Left cardiac atrium (tissue), 4 donors: ENCODE measurements at places on chromosomes 3 and 15. TPM values are rescaled to one million over a fixed set of nuclear protein-coding genes. Genes with fewer than 3 reads are reported as not detected.

DNA sequence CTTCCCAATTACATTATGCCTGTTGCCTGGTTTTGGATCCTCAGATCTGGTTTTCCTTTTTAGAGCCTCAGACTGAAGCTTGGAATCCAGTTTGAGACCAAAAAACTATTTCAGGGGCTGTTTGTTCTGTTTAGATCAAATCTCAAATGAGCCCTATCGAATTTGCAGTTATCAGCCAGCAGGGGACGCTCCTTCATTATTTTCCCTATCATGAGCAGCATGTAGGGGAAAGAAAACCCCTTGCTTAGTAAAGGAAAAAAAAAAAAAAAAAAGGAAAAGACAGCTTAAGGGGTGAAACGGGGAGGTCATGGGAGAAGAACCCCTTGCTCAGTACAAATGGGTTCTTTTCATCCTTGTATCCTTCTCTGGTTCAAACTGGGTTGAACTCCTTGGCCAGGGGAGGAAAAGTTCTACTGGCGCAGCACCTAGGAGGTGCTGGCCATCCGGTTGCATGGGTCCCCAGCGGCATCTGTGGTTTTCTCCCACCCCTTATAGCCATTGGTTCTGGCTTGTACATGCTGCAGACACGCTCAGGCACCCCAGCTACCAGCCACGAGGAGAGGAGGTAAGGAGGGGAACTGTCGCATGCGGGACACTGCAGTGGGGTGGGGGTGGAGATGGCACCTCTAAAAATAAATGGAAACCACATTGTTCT lies 1375.1 kb upstream of the ALCAM start:
- no peak for DNase-seq

- DNase-seq: no peak
Observed at GRCh38 chr15:19974998-19975397, 566.6 kb downstream of the GOLGA6L6 start.

DNA sequence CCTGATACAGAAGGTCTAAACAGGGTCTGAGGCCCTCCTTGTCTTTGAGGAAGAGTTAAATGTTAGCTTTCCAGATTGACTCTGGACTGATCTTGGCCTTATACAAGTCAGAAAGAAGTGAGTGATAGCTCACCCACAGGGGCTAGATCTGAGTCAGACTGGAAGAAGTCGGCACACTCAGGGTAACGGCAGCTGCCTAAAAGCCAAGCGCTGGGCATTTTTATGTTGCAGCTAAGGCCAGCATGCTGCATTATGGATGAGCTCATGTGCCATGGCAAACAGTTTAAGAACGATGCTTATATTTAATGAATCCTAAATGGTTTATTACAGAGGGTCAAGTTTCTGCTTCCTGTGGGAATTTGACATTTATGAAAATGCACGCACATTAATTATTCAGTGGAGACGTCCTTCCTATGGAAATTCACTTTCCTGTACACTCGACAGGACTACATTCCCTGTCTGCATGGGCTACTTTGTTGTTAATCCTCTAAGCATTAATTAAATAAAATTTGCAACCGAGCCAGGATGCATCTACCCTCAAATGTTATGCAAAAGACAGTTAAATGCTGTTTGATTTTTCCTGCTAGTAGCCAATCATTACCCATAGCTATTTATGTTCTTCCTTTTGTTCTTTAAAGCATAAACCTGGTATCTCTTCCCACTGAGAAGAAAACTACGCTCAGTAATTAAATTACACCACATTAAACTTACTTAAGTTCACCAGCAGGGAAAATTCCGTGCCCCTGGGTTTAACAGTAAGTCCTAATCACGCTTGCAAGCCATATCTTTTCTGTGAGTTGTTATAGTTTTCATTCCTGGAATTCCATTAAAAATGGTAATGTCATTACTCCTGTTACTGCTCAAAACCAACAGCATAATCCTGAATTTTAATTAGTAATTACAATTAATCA lies 762.7 kb upstream of the CFAP20DC start:
- DNase-seq: no peak

GRCh38 chr3:127688022-127688415 lies 15.3 kb downstream of the ABTB1 start:
- DNase-seq: no peak

- DNase-seq: no peak
Observed at GRCh38 chr3:50185230-50185629, 6.2 kb upstream of the GNAT1 start.

Gene NME9
- not detected for total RNA-seq

DNA sequence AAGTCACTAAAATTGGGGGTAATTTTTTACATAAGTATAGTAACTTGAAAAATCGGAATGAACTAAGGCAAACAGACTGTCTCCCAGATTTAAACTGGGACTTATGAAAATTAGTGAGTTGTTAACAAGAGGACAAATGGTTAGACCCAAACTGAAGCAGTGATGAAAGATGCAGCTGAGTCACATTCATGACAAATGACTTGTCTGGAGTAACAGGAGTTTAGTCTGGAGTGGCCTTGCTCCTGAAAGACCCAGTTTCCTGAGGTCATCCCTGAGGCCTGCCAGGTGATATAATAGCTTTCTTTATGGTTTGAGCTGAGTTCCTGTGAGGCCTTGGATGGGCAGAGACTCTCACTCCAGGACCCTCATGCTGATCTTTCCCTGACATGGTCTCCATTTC lies 9.6 kb upstream of the CTDSPL start:
- DNase-seq: no peak

DNA sequence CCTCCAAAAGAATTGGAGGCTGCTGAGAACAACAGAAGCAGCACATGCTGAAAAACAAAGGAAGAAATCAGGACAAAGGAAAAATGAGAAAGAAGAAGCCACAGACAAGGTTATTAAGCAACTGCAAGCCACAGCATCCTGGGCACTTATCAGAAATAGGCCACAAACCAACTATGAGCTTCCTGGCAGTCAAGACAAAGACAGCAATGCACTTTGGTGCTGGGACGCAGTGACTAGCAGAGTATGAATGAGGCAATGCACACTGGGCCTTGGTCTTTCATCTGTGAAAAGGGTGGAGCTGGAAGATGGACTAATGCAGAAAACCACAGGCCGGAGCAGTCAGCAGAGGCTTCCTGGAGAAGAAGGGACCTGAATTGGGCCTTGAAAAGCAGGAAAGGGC lies 56.0 kb upstream of the LINGO1 start:
- no peak for DNase-seq

DNA sequence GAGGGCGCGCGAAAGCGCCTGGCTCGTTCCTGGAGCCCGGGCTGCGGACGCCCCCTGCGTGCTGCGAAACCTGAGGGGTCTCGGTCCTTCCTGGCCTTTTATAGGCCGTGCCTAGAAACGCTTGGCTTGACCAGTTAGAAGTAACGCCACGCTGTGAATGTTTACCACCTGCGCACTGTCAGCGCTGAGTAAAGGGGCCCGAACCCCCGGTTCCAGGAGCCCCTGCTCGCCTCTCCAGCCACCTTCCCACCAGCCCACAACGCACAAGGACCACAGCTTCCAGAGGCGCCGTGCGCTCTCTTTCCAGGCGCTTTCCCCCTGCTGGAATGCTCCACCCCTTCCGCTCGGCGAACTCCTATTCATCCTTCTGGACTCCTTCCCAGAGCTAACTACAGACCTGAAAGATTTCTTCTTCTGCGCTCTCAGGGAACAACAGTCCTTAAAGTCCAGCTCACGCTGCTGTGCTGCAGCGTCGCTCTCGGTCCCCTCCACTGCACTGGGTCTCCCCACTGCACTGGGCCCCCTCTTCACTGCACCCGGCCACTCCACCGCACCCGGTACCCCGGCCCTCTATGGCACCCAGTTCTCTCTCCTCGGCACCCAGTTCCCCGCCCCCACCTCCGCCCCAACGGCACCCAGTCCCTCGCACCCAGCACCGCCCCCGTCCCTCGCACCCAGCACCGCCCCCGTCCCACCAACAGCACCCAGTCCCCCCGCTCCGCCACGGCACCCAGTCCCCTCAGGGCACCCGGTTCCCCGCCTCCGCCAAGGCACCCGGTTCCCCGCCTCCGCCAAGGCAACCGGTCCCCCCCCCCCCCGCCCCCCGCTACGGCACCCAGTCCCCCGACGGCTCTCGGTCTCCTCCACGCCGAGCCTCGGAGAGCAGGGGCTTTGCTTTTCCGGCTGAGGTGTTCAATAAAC lies 69.8 kb downstream of the SQOR start:
- peak; percentile 24 for DNase-seq

- DNase-seq: no peak
Observed at GRCh38 chr3:48238531-48239085, 2.3 kb upstream of the ZNF589 start.

DNA sequence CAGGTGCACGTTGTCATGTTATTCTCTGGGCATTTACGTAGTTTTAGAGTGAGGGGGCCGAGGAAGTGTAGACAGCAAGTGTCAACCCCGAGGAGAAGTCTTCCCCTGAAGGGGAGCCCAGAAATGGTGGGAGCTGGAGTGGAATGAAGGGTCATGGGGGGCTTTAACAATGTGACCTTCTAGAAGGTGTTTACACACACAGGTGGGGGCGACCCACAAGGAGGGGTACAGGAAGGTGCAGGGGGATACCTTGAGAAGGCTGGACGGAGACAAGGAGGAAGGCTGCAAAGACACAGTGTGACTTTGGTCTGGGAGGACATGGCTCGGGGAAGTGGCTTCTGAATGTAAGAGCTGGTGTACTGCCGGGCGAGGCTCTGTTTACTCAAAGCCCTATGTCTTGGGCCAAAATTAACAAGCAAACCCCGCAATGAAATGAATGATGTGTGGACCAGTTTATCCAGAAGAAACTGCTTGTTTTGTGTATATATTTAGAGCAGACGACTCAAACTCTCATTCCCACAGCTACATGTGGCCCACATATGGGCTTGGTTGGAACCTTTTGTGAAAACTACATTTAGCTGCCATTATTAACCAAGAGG lies 18.7 kb downstream of the TRPM1 start:
- no peak for DNase-seq

GRCh38 chr3:100702082-100702979 lies 7.0 kb upstream of the TFG start:
- no peak for DNase-seq

- DNase-seq: peak; percentile 70
Observed at GRCh38 chr15:40906991-40907802, 12.9 kb downstream of the VPS18 start.

DNA sequence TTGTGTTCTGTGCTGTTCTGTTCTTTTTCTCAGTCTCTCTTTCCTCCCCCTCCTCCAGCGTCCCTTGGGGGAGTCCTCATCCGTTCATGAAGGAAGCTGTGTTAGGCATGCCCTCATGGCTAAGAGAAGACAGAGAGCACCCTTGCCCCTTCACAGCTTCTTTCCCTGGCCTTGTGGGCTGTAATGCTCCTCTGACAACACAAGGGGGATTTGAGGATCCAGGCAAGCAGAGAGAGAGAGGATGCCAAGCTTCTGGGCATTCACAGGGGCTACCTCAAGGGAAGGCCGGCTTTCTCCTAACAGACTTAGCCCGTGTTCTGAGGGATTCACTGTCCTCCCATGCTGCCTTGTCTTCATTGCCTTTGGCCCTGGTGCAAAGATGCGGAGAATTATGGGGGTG lies 389.5 kb downstream of the LRTM1 start:
- no peak for DNase-seq

- DNase-seq: peak; percentile 85
Observed at GRCh38 chr15:95017666-95018328, 786.4 kb downstream of the MCTP2 start.

DNA sequence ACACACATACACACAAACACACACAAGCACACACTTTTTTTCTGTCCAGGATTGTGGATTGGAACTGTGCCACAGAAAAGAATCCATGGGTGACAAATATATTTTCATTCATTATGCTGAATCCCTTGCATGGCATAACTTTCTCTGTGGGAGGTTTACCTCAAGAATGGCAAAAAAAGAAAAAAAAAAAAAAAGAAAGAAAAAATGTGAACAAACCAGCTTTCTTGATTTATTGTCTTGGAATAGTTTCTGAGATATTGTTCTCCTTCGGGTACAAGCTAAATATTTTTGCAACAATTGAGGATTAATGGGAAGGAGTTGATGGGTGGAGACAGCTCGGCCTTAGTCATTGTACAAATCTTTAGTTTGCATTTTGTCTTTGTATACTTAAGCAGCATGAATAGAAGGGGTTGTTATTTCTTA lies 153.1 kb downstream of the GMNC start:
- DNase-seq: no peak

DNA sequence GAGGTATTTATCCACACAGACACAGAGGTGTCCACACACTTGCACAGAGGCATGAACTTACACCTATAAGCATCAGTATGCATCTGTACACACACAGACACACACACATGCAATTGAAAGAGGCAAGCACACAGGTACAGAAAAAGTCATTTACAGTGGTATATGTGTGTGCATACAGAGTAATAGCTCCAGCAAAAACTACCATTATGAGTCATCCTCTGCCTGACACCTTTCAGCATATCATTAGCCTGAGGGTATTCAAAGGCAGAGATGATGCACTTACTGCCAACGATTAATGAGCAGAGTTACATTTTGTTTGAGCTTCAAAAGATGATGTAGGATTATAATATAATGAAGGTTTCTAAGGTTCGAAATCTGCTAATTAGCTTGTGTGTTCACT lies 100.3 kb upstream of the TPRG1 start:
- DNase-seq: no peak

Gene SPRED1
- total RNA-seq: 16.1 TPM

Gene EFCC1
- total RNA-seq: 1.1 TPM

DNA sequence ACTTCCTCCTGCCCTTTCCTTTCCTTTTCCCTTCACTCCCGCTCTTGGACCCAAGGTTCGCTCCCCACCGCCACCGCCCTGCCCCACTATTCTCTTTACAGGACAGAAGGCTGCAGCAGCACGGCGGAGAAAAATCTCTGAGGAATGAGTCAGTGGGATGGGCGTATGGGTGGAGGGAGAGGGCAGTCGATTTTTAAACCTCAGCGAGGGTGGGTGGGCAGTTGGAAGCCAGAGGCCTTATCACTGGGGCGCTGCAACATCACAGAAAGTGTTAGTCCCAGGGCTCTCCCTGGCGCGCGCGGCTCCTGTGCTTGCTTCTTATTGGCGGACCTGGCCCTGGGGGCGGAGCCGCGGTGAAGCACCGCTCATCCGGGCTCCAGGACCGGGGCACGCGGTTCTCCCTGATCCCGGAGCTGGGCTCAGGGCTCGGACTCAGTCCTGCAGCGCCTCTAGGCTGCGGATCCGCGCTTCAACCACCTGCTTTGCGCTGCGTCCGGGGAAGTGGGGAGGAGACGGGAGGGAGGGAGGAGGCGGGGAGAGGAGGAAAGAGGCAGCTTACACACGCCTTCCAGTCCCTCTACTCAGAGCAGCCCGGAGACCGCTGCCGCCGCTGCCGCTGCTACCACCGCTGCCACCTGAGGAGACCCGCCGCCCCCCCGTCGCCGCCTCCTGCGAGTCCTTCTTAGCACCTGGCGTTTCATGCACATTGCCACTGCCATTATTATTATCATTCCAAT lies at the start of gene ALCAM:
Gene ALCAM (plus strand): TSS at position 584 of the 737 bp plus-strand sequence.
- peak; percentile 93 for DNase-seq

DNA sequence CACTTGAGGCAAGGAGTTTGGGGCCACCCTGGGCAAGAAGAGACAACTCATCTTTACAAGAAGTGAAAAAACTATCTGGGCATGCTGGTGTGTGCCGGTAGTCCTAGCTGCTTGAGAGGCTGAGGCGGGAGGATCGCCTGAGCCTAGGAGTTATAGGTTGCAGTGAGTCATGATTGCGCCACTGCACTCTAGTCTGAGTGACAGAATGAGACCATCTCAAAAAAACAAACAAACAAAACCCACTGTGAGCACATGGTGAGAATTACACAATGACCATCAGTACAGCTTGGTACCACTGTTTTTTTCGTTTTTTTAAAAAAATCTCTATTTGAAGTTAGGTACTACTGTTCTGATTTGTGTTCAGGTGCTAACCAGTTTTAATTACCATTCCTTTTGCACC lies 13.6 kb downstream of the VPS39 start:
- no peak for DNase-seq

- peak; percentile 72 for DNase-seq
Observed at GRCh38 chr15:72902245-72902918, 118.8 kb upstream of the ADPGK start.
